ENCODE measurements at places on chromosomes 6 and 20.

DNA sequence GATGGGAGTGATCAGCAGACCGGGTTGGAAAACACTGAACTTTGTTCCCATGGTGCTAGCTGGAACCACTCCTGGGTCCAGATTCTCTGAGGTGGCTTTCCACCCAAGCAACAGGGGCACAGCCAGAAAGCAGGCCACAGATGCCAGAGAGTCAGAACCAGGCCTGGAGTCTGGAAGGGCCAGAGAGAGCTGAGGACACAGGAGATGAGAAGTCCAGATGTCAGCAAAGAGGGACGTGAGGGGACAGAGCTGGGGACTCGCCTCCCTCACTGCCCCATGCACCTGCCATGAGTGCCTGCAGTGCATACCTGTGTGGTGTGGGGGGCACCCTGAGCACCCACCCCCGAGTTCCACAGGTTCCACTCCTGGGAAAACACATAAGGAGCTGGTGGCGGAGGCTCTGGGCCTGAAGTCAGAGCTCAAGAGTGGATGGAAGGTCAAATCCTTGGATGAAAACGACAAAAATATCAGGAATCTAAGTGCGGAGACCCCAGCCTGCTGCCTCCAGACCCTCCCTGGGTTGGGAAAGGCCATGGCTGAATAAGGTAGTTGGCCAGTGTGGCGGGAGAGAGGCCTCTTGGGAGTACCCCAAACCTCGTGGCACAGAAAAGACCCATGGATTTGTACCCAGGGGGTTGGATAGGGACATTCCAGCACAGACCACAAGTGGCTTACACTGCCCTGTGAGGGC is 224.2 kb downstream of the SYNDIG1 start:
- no peak for DNase-seq

DNA sequence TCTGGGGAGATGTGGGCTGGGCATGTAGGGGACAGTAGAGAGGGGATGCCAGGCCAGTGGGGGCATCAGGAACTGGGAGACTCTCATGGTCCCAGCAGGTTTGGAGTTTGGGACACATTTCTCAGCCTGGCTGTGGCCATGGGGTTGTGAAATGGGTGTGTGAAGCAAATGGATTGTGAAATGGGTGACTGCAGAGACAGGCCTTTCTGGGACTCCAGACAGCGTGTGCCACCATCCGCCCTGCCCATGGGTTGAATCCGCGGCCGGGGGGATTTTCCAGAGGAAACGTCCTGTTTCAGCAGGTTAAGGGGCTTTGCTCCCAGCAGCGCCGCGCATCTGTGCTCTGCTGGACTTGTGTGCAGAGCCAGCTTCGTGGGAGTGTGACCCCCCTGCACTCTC is 3.7 kb upstream of the PMEPA1 start:
- DNase-seq = no peak

DNA sequence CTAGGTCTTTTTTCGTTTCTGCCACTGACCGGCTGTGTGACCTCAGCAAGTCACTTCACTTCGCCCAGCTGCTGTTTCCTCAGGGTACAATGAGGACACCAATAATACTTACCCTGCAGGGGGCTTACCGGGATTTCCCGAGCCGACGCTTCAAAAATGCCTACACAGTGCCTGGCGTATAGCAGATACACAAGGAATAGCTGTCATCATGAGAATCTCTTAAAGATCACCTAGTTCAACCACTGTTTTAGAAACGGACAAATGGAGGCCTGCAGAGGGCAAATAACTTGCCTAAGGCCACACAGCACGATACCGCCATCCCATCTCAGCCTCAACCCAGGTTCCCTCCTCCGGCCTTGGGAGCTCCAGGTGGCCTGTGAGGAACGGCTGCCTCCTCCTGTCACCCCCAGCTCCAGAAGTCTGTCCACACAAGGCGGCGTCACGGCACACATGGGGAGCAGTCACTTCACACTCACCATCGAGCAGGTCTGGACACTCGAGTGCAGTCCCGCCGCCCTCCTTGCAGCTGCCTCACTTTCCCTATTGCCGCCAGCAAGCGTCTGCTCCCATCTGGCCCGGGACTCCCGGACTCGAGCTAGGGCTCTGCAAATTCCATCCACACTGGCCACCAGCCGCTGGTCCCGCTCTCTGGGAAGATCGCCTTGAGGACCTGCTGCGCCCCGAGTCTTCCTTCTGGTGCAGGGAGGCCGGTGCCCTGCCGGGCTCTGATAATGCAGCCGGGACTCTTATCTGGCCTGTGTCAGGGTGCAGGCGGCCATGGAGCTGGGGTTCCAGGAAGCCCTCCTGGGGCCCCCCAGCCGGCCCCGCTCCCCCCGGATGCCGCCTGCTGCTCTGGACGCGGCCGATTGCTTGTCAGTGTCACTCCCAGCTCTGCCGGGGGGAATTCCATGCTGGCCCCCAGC is at the start of gene RIPOR3:
TSS of gene RIPOR3 (minus strand) at position 893 of the 923 bp plus-strand sequence. CDS start at position 479, 414 bp downstream.
- DNase-seq = no peak

- DNase-seq = no peak
These were observed 700.7 kb downstream of the RNF144B start for GRCh38 chr6:19087897-19088296.

GRCh38 chr6:33114406-33114805 is 38.6 kb downstream of the HLA-DPB1 start:
- no peak for DNase-seq

DNA sequence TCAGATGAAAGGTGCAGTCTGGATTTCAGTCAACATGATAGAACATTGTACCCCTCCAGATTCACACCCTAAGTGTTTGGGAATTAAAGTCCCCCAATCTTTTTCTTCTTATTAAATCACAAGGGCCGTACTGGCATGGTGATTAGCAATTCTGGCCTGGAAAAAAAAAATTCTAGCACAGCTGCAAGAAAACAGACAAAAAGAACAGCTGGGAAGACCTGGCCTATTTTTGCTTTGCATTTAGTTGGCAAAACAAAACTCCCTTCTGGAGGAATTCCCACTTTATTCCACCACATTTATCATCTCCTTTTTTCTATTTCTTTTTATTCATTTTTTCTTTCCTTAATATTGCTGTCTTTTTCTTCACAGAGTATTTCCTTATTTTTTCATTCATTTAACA is 39.8 kb upstream of the AKAP12 start:
- no peak for DNase-seq

- no peak for DNase-seq
These were observed 78.6 kb downstream of the JARID2 start for GRCh38 chr6:15324427-15324985.

DNA sequence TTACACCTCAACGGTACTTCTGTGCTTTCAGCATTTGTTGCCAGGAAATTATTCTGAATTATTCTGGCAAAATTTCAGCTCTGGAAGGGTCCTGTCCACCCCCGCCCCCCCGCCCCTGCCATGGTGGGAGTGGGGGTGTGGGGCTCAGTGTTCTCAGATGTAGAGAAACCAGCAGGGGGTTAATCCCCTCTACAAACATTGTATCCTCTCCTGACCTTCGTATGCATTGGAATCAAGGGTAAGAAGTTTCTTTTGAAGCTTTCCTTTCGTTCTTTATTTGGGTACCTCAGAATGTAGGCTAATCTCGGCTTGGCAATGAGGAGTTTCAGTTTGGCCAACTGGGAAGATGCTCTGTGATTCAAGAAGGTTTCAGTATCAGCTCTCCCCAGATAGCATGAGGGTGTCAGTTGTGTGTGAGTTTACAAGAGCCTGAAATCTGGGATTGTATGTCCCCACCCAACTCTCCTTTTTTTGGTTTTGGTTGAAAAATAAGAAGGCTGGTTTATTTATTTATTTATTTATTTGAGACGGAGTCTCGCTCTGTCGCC is 25.5 kb upstream of the OLIG3 start:
- DNase-seq = no peak

GRCh38 chr6:52317841-52318581 is 33.5 kb upstream of the MCM3 start:
- DNase-seq = peak; percentile 78

GRCh38 chr6:12233693-12234571 is 56.2 kb upstream of the EDN1 start:
- peak; percentile 84 for DNase-seq

DNA sequence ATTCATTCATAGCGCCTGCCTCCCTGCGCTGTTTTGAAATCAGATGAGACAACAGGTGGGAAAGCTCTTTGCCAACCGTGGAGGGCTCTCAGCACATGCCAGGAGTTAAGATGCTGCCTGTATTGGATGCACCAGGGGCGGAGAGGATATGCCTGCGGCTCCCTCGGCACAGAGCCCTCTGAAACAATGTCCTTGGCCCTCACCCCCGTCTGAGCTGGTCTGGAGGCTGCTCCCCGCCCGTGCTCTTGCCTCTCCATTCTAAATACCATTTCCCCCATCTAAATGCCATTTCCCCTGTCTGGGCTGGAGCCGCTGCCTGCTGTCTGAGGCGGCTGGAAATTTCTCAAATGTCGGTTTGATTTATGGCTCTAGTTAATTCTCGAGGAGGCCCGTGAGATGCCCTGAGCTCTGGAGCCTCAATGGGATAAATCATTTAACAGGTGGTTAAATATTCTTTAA is 50.8 kb upstream of the MLN start:
- DNase-seq = no peak

GRCh38 chr6:6525933-6526332 is 62.6 kb upstream of the LY86 start:
- no peak for DNase-seq

- DNase-seq = peak; percentile 68
These were observed 63.9 kb downstream of the FHL5 start for GRCh38 chr6:96626759-96627364.

DNA sequence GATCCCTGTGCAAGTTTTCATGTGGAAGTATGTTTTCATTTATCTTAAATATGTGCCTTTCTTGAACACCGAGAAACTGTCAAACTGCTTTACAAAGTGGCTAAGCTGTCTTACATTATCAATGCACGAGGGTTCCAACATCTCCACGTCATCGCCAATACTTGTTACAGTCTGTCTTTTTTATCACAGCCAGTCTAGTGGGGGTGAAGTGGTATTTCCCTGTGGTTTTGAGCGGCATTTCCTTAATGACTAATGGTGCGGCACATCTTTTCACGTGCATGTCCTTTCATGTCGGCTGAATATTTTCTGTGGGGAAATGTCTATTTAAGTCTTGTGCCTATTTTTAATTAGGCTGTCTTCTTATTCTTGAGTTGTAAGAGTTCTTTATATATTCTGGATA is 280.4 kb downstream of the FOXC1 start:
- peak; percentile 12 for DNase-seq

DNA sequence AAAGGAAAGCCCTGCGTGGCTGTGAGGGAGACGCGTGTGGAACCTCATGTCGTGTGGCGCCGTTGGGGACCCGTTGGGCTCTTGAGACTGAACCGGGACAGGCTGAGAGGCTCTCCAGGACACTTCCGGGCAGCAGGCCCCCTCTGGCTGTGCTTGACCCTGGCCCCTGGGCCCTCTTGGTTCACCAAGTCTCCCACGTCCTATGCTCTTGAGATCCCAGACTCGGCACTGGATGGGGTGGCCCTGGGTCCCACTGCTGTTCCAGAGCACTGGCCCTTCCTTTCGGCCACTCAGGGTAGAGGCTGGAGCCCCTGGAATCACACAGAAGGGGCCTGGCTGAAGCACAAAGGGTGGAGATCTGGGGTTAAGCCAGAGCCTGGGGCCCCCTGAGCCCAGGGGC is 30.4 kb downstream of the NTSR1 start:
- no peak for DNase-seq

DNA sequence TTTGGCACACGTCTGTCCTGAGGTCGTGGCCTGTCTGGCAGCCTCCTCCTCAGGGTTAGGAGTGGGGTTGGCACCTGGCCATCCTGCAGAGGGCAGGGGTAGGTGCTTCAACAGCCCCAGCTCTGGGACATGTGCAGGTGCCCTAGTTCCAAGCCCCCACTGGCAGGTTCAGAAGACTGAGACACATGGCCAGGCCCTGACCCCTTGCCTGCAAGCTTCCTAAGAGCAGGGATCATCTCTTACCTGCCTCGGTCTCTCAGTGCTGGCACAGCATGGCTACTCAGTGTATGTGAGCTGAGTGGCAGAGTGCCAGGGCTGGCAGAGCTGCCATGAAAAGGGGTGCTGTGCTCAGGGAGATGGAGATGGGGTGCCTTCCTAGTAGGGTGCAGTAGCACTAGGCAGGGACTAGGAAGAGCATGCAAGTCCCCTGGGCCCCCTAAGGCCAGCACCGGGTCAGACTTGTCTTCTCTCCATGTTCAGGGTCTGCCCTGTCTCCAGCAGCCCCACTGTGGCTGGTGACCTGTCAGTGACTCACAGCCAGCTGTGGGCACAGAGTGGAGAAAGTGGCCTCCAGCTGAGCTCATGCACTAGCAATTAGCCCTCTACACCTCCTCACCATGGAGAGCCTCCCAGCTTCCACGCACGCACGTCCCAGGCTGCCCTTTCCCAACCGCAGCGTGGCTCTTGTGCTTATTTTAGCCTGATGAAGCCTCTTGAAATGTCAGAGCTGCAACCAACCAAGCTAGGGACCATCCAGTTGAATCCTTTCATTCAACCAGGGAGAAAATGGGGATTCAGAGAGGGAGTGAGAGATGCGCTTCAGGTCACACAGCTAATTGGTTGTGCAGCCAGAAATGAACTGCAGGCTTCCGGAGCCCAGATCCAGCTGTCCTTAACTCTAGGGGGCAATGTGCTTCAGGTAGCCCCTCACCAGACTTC is 116.6 kb downstream of the MRPL14 start:
- no peak for DNase-seq

DNA sequence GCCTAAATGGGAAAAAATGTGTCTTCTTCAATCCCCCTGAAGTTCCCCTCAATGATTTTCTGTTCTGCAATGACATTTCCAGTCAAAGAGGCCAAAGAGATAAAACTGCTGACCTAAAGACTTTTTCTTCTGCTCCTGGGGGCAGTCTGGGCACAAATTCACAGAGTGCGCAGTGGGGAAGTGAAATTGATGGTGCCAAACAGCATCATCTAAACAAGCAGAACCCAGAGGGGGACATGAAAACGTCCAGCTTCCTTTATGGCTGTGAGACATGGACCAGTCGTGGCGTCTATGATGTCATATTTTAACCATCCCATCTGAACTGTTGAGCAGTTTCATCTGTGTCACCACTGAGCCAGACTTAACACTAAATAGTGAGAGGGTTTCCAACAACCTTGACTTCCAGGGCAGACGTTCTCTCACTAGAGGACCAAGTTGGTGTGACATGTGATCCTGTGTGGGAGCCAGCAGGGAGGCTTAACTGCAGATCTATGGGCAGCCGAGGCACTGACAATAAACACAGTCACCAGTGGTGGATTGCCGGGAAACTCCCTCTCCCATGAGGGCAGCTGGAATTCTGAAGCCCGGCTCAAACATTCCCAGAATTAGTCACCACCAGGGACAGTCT is 12.4 kb downstream of the SCML4 start:
- no peak for DNase-seq

- no peak for DNase-seq
These were observed 7.8 kb upstream of the BTN3A1 start for GRCh38 chr6:26394289-26394688.

DNA sequence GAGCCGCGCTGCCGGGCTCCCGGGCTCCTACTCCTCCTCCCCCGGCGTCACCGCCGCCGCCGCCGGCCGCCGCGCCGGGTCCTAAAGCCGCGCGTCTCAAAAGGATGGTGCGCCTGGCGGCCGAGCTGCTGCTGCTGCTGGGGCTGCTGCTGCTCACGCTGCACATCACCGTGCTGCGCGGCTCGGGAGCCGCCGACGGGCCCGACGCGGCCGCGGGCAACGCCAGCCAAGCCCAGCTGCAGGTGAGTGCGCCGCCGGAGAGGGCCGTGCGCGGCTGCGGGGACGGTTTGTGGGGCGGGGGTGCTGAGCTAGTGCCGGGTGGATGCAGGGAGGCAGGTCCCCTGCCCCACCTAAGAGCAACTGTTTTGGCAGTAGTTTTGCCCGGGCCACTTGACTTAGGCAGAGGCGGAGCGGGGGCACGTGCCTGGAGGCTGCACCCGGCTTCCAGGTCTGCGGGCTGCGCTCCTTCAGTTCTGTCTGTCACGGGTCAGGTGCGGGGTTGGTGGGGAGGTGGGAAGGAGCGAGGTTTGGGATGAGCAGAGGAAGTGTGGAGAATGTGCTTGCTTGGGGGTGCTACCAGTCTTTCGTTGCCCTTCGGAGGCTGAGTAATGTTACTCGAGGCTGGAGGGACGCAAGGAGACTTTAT is 722 bp downstream of the ISM1 start:
- peak; percentile 73 for DNase-seq

All from GM12865 (cell line).